ENCODE measurements at places on chromosomes 3 and 15.

- DNase-seq = no peak
Observed at GRCh38 chr3:193712938-193713337, 119.9 kb downstream of the OPA1 start.

- DNase-seq = peak; percentile 57
Observed at GRCh38 chr3:62559831-62560445, 186.6 kb upstream of the FEZF2 start.

DNA sequence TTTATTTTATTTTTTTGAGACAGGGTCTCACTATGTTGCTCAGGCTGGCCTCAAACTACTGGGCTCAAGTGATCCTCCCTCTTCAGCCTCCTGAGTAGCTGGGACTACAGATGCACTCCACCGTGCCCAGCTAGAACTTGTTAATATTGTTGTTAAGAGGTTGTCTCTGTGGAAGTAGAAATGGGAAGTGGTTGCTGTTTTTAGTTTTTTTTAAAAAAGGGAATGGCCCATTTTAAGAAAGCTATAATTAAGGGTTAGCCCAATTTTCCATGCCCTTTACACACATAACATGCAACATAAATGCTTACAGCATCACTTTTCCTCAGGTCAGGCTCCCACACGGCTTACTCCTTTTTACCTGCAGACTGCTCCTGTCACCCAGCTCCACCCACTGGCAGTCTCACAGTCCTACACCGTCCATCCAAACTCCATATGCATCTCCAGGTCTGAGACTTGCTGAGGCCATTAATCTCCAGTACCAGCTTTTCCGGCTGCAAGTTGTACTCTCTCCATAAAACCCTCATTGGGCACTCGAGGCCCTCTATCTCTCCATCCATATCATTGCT, 19.8 kb downstream of the MORC1 start:
- DNase-seq = no peak

GRCh38 chr15:90481023-90481422, 48.7 kb upstream of the CRTC3 start:
- no peak for DNase-seq

- DNase-seq = no peak
Observed at GRCh38 chr3:43762451-43762850, 71.7 kb downstream of the ABHD5 start.

GRCh38 chr3:5634411-5634810, 446.9 kb downstream of the EDEM1 start:
- no peak for DNase-seq

GRCh38 chr15:33116198-33116597, 78.3 kb downstream of the FMN1 start:
- DNase-seq = no peak

- no peak for DNase-seq
Observed at GRCh38 chr3:128415773-128416577, 50.7 kb downstream of the DNAJB8 start.

GRCh38 chr15:59999612-60000112, 4.4 kb upstream of the FOXB1 start:
- no peak for DNase-seq

GRCh38 chr15:59611276-59612260, at the start of gene GCNT3:
GCNT3 (plus strand) TSS chr15:59611783; CDS start chr15:59618239, 6,456 bp downstream.
- DNase-seq = peak; percentile 15

- no peak for DNase-seq
Observed at GRCh38 chr3:41507336-41508062, 308.2 kb downstream of the CTNNB1 start.

- peak; percentile 72 for DNase-seq
Observed at GRCh38 chr3:158808697-158809096, 6.8 kb downstream of the MFSD1 start.

- no peak for DNase-seq
Observed at GRCh38 chr15:96977886-96978285, 647.4 kb downstream of the NR2F2 start.

DNA sequence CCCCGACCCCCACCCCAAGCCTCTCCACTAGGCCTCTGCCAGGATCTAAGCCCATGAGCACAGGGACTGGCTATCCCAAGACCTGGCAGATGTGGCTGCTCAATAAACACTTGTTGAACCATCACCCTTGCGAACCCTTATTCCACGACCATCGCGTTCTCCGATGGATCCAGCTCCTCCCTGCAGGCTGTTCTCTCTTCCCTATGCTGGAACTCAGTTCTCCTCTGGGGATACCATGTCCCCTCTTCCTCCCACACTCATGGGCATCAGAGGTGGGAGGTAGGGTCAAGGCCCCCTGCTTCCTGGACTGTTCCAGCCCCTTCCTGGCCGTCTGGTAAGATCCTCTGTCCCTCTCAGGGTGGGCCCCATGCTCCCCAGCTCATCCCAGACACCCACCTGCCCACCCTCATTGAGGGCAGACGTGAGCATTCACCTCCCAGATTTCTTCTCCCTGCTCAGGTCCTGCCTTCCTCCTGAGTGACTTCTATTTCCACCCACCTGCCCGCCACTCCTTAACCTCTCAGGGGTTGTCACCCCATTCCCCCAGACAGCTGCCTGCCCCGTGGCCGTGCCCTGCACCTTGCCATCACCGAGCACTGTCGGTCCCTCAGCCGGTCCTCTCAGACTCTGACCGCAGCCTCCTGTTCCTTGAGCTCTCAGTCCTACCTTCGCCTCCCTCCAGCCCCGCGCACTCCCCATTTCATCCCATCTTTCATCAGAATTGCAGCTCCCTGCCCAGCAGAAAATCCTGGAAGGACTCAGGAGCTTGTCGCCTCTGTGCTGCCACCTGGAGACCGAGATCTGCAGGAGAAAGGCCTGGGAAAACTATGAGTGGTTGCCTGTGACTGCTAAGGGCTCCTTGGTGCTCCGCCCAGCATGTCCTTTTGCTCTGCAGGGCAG, 42.0 kb downstream of the PML start:
- peak; percentile 50 for DNase-seq

DNA sequence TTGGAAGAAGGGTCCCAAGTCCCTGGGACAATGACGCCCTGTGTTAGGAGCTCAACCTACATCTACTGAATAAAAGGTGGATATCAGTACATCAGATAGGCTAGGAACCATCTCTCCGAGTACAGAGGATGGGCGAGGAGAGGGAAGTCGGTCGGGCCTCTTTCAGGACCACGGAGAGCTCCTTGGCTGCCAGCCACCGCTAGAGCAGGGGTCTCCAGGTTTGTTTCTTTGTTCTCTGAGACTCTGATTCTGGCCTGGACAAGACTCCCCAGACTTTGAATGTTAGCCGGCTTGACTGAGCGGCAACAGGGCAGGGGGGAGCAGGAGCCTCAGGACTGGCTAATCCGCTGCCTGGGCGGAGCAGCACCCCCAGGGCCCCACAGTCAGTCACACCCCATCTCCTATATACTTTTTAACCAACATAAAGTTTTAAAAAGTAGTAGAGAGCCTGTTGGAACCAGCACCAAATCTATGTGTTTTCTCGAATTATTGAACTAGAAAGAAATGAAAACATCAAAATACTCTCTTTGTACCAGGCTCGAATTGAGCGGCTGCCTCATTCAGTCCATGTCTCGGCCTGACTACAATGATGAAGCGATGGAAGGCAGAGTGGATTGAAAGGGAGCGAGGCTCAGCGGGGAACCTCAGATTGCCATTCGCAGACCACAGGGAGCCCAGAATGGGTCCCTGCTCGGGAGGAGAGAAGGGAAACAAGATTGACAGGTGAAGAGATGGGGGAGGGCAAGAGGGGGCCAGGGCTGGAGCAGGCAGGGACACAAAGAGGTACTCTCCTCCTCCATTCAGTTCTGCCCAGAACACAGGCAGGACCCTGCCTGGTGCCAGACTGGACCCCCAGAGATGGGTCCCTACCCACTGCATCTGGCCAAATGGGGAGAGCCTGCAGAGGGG, 131.6 kb downstream of the TPRA1 start:
- DNase-seq = no peak

- no peak for DNase-seq
Observed at GRCh38 chr3:194087280-194087679, 48.7 kb upstream of the HES1 start.

DNA sequence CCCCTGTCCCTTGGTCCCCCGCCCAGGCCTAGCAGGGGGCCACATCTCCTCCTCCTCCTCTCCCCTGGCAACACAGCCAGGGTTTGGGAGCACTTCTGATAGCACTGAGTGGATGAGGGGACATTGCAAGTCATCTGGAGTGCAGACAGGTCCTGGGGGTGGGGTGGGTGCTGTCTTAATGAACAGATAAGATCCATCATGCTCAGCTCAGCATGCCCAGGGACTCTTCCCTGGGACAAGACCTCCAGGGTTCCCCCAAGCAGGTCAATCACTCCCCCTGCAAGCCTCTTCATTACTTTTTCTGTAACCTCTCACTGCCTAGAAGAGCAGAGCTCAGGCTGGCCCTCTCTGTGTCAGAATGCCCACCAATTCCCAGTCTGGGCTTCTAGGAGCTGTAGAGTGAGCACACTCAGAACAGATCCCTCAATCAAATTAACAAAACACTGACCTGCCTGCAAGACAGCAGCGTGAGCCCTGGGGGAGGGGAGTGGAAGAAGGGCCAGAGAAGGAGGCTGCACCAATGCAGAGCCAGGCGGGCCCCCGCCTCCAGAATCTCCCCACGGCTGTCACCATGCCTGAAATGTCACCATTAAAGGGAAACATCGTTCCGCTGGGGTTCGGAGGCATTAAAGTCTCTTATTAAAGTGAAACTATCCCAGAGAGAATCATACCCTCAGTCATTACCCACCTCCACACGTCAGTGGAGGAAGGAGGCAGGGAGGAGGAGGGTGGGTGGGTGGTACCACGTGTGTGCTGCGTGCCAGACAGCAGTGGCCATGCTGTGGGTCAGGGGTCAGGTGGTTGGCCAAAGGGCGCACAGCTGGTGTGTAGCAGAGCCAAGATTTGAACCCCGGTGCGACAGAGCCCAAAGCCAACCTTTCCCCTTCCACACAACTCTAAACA, 114.7 kb upstream of the LINGO1 start:
- DNase-seq = no peak

DNA sequence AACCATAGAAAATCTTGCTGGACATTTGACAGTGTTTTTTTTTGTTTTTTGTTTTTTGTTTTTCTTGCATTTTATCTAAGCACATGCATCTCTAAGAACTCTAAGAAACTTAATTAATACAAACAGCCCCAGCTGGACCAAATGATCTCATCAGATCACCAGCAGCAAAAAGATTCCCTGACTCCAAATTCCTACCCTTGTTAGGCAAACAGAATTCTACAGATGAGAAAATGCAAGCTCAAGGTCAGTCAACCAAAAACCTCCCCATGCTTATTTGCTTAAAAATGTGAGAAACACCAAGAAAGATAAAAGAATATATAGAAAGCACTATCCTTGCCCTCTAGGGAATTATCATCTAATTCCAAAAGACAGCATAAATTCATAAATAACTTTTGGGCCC, 65.4 kb downstream of the FOXP1 start:
- DNase-seq = no peak

- DNase-seq = no peak
Observed at GRCh38 chr3:131007256-131007655, 19.4 kb downstream of the ASTE1 start.

DNA sequence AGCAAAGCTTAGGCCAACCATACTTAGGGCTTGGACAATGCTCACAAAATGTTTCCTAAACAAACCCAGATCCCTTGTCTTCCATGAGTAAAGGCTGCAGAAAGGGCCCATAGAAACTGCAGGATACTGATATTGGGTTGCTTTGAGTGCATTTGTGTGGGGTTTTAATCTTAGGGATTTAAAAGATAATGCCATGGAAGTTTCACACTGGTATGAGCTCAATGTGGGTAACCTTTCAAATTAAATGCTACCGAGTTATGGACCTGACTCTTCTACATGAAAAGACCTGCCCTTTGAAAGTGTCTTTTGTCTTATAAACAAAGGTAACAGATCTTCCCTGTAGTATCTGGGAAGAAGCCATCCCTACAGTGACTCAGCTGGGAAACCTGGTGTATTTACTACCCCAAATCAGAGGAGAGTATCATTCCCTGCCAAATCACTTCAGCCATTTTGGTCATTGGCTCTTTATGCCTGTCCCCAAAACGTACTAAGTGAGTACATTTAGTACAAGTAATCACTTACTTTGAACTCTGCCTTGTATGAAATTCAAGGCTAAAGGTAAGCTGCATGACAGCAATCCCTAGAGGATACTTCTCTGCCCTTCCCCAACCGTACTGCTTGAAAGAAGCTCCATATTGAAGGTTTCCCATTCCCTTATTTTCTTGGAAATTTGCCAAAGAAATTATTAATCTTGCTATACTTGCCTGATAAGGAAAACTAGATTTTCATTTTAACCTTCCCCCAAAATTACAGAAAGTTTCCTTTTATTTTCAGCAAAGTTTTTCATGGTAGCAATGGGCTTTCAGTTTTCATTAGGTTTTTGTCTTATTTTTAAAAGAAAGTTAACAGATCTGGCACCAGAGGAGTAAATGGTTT, 7.2 kb downstream of the TM4SF1 start:
- DNase-seq = peak; percentile 9

- DNase-seq = no peak
Observed at GRCh38 chr3:76487446-76487845, 552.5 kb upstream of the ROBO2 start.

DNA sequence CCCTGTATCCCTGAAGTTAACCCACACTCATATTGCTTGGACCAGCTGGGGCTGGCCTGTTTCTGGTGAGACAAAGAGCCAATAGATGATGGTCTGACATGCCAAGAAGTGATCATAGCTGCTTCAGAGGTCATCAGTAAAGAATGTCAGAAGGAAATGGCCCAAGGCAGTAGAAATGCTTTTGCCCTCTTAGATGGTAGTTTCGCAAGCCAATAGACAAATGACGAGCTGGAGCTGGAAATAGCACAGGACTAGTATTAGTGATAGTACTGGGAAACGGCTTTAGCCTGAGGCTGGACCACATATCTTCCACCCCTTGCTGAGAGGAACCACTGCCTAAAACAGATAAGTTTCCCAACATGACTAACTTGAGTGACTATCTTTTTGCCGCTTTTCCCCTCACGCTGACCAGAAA, 176.1 kb upstream of the THBS1 start:
- no peak for DNase-seq

DNA sequence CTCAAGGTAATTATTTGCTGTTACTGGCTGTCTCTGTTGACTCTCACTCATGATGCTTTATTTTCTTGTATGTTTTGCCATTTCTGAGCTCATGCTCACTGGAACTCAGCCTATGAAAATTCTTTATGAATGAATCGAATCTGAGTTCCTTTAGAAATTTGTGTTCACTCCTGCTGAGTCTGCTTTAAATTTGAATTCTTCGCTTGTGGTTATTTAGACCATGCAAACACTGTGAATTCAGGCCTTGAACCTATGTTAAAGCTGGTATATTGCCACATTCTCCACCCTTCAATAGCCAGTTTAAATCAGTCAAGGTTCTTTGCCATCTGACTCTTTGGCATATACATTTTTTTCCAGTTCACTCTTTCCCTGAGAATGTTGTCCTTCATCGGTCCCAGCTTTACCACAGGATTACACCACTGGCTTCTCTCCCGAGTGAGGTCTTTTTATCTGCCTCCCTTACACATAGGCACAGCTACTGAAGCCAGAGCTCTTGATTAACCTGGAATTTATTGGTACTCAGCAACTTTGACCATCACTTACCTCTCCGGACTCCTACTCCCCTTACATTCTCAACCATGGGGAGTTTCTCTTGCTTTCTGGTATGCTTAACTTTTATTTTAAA, 400.6 kb downstream of the VPS13C start:
- DNase-seq = no peak

GRCh38 chr15:31160297-31160696, 58.8 kb upstream of the TRPM1 start:
- no peak for DNase-seq

GRCh38 chr15:94238539-94239118, 7.3 kb downstream of the MCTP2 start:
- no peak for DNase-seq

GRCh38 chr3:66693461-66694031, 192.7 kb upstream of the LRIG1 start:
- DNase-seq = no peak

GRCh38 chr3:21894459-21895340, 143.7 kb upstream of the ZNF385D start:
- peak; percentile 30 for DNase-seq

GRCh38 chr3:190424478-190425439, 24.9 kb downstream of the TMEM207 start:
- DNase-seq = peak; percentile 84
